ENCODE measurements at places on chromosomes 5 and 9. TPM values are rescaled to one million over a fixed set of nuclear protein-coding genes. Genes with fewer than 3 reads are reported as not detected.

ST6GALNAC6 gene
- total RNA-seq: 6.5 TPM

SLC22A4 gene
- 4.3 TPM for total RNA-seq

KIF12 gene
- total RNA-seq: not detected

DOLK gene
- 18.3 TPM for total RNA-seq

NUTM2G gene
- not detected for total RNA-seq

SLC4A9 gene
- total RNA-seq: not detected

CDH18 gene
- total RNA-seq: 1.8 TPM

CDC20B gene
- not detected for total RNA-seq

OBP2B gene
- total RNA-seq: not detected

NELFB gene
- 41.5 TPM for total RNA-seq

ASPN gene
- not detected for total RNA-seq

PCDHGA5 gene
- 0.62 TPM for total RNA-seq

SKP1 gene
- total RNA-seq: 412 TPM

SLC25A2 gene
- not detected for total RNA-seq

TSSK1B gene
- not detected for total RNA-seq

CDK9 gene
- total RNA-seq: 23.1 TPM
